ENCODE measurements at places on chromosomes 2 and 18. TPM values are rescaled to one million over a fixed set of nuclear protein-coding genes. Genes with fewer than 3 reads are reported as not detected.

ALPG gene
- not detected for total RNA-seq

- H3K27me3 ChIP-seq: no peaks in the 10 kb centered on the region
- H3K4me1 ChIP-seq: no peaks in the 10 kb centered on the region
- no peak overlapping the region for H3K27ac ChIP-seq
- no peak overlapping the region for H3K4me3 ChIP-seq
Observed at GRCh38 chr2:190792956-190793888, 87.4 kb upstream of the GLS start.

DNA sequence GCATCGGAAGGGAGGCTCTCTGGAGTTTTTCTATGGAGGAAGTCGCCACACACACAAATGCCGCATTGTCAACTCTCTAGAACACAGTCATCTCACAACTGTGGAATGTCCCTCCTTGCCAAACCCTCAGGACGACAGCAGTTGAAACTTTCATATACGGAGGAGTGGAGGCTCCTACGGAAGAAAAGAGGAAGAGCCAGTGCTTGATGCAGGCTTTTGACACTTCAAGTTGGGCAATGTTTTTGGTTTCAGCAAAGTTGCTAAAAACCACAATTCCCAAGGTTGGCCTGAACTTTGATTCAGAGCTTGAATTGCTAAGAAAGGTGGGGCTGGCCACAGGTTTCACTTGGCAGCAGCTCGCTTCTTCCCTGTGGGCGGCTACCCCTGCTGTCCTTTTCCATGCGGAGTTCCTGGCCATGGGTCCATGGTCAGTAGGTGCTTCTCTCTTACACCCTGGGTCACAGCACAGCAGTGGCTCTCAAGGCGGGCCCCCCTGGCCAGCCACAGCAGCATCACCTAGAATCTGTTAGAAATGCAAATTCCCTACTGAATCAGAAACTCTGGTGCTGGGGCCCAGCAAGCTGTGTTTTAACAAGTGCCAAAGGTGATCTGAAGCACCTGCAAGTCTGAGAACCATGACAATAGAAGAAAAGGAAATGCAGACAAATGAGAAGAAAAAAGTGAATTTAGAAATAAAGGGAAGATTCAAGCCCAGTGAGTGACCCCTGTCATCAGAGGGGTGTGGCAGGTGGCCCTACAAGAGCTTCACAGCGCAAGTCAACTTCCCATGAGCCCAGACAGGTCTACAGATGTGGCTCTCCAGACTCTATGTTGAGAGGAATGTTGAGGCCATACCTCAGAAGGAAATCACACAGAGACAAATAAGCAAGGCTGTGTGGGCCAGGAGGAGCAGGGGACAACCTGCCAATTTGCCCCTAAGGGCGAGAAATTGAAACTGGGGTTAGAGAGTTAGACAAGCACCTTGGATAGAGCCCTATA is 856.4 kb downstream of the RNF144A start:
- no peak overlapping the region for H3K27ac ChIP-seq
- DNase-seq: no peak
- H3K27me3 ChIP-seq: peaks cover 6% of the 10 kb centered on the region
- H3K4me3 ChIP-seq: no peak overlapping the region
- no peaks in the 10 kb centered on the region for H3K36me3 ChIP-seq

GRCh38 chr18:77993188-77993981 is 743.7 kb downstream of the GALR1 start:
- H3K4me1 ChIP-seq: no peaks in the 10 kb centered on the region
- no peaks in the 10 kb centered on the region for H3K36me3 ChIP-seq
- H3K27ac ChIP-seq: no peak overlapping the region
- DNase-seq: no peak

DNA sequence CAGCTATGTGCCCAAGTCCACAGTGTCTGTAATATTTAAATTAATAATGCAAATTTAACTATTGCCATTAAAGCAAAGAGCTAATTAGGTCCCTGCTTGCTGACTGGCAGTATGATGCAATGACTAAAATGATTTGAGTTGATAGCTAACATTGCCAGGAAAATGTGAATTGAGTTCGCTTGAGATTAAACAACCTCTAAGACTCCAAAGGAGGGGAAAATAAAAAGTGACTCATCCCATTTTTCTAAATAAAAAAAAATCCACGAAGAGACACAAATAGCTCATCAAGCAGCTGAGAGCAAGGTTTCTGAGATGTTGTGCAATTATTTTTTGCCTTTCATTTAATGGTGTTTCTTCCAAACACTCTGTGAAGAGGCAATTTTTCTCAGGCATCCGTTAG is 413.0 kb downstream of the MTX2 start:
- no peak overlapping the region for H3K27ac ChIP-seq
- no peak overlapping the region for H3K4me3 ChIP-seq
- H3K27me3 ChIP-seq: no peaks in the 10 kb centered on the region

All from esophagus squamous epithelium (tissue), 5 donors.